Lower lobe of right lung (tissue), 2 donors: ENCODE measurements at places on chromosomes 2 and 18. TPM values are rescaled to one million over a fixed set of nuclear protein-coding genes. Genes with fewer than 3 reads are reported as not detected.

DNA sequence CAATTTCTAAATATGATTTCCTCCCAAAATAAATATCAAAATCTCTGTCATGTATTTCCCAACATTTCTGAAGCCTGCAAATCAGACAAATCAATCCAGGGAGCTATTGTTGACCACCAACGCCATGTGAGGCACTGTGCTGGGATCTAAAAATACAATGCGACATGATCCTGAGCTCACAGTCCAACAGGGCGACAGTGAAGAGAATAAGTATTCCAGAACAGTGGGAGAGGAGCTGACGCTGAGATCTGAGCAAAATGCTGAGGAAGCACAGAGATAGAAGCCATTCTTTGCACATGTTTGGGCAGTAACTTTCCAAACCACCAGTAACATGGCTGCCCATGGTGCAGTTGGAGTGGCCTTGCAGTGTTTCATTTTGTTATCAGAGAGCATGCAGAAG lies 412.5 kb downstream of the LRATD1 start:
- DNase-seq: no peak

- no peak for DNase-seq
Measured at GRCh38 chr18:51726614-51727013, 529.1 kb upstream of the MEX3C start.

DNA sequence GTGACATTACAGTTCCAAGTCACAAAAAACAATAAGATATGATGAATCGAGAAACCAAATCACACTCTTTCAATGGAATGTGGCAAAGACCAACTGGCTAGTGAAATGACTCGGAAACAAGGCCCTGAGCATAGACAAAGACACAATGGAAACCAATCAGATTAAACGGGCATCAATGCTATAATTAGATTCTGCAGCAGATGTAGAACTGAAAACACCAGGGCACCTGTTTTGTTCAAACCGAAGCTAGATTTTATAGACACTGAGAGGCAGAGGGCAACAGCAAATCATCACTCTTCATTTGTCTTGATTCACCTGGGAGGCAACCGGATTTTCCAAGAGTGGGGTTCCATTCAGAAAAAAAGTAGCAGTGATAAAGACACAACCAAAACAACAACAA lies 92.8 kb upstream of the BARD1 start:
- no peak for DNase-seq

DNA sequence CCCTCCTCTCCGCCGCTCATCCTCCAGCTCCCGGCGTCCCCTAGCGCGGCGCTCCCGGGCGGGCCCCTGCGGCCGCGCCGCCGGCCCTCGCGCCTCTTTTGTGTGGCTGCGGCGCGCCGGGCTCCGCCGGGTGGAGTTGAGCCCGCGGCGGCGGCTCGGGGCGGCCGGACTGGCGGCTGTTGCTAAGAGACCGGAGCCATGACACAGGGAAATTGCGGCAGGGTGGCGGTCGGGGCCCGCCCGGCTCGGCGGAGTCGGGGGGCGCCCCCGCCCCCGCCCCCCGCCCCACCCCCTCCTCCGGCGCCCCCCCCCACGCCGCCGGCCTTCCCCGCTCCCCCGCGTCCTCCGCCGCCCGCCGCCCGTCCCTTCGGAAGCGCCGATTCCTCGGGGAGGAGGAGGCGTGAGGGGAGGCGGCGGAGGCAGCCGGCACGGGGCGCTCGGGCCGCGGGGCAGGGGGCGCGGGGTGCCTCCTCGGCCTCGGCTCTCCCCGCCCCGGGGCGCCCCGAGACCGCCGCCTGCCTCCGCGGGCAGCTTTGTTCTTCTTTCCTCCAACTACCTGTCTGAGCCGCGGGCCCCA lies at the start of gene TMEM200C:
Gene TMEM200C, minus strand, starts transcription at position 224 of the 577 bp plus-strand sequence. CDS start 3,459 bp downstream, outside the sequence.
- peak; percentile 51 for DNase-seq

Gene TOGARAM2
- total RNA-seq: 15.4 TPM

- no peak for DNase-seq
Measured at GRCh38 chr2:66240286-66240685, 194.6 kb upstream of the MEIS1 start.

DNA sequence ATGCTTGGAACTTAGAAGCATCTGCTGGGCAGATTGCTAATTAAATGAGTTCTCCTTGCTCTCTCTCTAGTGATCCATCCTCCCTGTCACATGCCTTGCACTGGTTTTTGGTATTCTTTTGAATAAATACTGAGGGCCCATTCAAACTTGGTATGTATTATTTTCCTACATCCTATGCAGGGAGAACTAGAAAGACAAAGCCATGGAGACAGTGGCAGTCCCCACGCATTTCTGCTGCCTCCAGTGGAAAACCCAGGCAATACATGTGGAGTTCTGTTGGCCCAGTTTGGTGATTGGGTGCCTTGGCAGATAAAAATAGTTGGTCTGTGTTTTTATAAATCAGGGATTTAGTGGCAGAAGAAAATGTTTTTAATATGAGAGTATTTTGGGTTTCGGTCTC lies 68.7 kb downstream of the DIS3L2 start:
- no peak for DNase-seq

- no peak for DNase-seq
Measured at GRCh38 chr2:173002751-173003541, 72.7 kb upstream of the MAP3K20 start.

Gene CHST9
- total RNA-seq: 5.6 TPM

GRCh38 chr2:214604861-214605260 lies 194.0 kb downstream of the VWC2L start:
- DNase-seq: no peak

DNA sequence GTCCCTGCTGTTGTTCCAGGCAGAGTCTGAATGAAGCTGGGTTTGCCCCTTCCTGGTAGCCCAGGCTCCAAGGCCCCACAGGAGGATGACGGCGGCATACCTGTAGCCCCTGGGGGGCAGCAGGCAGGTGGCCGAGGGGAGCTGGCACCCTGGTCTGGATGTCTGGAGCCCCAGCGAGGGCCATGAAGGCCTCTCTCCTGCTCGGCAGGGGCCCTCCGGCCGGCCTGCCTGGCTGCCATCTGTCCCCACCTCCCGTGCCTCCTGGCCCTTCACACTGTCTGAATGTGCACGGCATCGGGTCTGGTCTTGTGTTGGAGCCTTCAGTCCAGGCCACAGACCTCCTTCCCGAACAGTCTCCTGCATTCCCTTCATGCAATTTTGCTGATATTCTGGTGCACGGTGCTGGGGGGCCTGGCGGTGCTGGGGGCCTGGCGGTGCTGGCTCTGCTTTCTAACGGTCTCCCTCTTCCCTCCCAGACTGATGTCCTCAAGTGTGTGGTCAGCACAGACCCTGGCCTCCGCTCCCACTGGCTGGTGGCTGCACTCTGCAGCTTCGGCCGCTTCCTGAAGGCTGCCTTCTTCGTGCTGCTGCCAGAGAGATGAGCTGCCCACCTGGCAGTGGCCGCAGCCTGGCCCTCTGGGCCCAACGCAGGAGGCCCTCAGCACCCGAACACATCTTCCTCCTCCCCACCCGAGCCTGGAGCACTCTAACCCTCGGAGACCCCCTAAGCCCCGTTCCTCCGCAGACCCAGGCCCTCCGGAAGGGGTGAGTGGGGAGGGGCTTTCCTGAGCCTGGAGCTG lies 13.5 kb downstream of the BOK start:
- peak; percentile 38 for DNase-seq

Gene SPATA3
- not detected for total RNA-seq

DNA sequence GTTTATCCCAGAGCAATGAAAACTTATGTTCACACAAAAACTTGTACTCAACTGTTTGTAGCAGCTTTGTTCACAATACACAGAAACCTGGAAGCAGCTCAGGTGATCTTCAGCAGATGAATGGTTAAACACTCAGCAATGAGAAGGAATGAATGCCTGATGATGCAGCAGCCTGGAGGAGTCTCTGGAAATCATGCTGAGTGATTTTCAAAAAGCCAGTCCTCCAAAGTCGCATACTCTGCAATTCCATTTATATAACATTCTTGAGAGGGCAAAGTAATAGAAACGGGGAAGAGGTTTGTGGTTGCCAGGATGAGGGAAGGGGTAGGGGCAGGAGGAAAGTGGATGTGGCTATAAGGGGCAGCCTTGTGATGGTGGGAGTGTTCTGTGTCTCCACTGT lies 108.1 kb downstream of the CTIF start:
- DNase-seq: no peak

- no peak for DNase-seq
Measured at GRCh38 chr2:128631698-128632500, 313.2 kb upstream of the HS6ST1 start.

Gene IMP4
- total RNA-seq: 55.9 TPM

GRCh38 chr18:43396266-43396665 lies 119.0 kb upstream of the SYT4 start:
- DNase-seq: no peak

DNA sequence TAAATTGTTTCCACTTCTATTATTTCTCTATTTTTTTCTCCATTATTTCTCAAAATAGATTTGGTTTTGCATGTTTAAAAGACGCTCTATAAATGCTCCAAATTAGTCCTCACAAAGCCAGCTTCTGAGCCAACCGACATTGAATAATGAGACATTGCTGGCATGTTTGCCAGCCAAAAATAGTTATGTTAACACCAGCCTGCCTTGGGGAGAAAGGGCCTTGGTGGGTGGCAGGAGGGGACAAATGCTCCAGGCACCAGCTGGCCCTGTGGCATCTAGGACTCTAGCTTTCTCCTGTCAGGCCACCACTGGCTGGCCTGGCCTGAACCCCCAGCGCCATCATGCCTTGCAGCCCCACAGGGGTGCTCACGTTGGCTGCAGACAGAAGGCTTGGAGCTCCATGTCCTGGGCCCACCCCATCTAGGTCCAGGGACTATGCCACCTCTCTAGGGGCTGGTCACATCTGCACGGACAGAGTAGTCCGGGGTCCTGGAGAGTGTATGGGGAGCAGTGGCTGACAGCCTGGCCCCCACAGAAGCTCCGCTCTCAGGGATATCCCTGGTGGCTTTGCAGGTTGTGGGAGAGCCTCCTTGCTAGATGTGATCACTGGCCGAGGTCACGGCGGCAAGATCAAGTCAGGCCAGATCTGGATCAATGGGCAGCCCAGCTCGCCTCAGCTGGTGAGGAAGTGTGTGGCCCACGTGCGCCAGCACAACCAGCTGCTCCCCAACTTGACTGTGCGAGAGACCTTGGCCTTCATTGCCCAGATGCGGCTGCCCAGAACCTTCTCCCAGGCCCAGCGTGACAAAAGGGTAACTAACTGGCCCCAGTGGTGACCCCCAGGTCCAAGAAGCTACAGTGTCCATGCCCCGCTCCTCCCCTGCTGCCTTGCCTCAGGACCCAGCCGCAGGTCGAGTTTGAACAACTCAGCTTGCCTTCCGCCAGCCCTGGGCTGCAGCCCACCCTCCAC lies 12.5 kb downstream of the ABCG8 start:
- no peak for DNase-seq

Gene FHOD3
- total RNA-seq: 2.5 TPM

DNA sequence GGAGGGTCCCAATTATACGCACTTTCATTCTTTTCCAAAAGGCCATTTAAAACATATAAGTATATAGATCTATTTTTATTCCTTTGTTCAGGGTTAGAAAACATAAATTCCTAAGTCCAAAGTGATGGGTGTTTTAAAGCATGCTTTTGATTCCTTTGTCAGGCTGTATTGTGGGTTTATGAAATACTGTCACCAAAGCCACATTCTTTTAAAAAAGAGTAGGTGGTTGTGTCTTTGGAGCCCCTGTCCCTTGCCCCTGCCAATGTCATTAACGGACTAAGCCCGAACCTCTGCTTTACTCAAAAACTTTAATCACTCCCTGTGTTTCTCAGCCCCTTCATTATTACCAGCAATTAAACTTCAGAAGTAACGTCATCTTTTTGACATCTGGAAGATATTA lies 104.9 kb upstream of the APCDD1 start:
- DNase-seq: no peak

Gene FBXO48
- total RNA-seq: 2.3 TPM

DNA sequence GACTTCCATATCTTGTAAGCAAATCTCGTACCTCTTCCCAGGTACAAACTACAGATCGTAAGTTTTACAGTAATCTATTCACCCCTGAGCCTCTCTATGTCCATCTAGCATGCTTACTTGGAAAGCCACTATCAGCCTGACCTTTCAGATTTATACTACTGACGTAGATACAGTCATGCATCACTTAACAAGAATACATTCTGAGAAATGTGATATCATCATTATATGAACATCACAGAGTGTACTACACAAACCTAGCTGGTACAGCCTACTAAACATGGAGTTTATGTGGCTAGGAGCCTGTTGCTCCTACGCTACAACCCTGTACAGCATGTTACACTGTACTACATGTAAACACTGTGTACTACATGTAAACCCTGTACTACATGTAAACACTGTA lies 293.2 kb upstream of the ZNF804A start:
- DNase-seq: no peak

Gene ALK
- total RNA-seq: 1.1 TPM

DNA sequence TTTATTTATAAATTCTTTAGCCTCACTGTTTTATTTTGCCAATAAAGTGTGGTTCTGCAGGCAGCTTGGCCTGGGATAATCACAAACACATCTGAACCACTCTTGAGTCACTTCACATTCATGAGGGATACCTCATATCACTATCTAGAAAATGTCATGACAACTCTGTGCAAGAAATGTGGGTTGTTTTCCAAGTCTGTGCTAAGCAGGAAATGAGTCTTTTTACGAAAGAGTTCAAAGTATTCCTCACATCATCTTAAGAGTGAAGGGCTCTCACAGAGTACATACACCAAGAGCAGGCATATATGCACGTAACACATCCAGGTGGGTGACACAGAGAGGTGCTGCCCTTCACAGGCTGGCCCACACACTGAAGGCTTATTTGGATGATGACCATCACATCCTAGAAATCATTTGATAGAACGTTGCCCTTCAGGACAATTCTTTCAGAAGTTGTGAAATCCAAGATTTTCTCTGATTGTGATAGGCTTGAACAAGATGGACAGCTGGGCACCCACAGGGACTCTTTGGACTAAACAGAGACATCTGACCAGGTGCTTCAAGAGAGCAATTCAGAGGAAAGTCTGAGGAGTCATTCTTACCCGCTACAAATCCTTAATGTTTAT lies 811.1 kb upstream of the LRATD1 start:
- no peak for DNase-seq

Gene MAT2A
- total RNA-seq: 183 TPM

GRCh38 chr2:37896319-37896718 lies 28.8 kb upstream of the RMDN2 start:
- no peak for DNase-seq

DNA sequence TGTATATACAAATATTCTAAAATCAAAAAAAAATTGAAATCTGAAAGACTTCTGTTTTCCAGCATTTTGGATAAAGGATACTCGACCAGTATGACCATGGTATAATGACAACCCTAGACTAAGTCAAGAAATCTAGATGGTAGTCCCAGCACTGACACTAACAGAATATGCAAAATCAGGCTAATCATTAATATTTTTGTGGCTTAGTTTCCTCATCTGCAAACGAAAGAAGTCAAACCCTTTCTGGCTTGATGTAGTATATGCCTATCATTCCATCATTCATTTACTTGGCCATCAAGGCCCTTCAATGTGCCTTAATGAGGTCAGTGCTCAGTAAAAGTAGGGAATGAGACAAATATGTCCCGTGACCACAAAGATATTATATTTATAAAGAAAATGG lies 83.5 kb downstream of the NCKAP5 start:
- DNase-seq: no peak

Gene NPPC
- total RNA-seq: not detected
